Breast epithelium (tissue), 4 donors: ENCODE measurements at places on chromosomes 3 and 15. TPM values are rescaled to one million over a fixed set of nuclear protein-coding genes. Genes with fewer than 3 reads are reported as not detected.

FGD5 gene
- 28.2 TPM for total RNA-seq

CLDN11 gene
- 8.2 TPM for total RNA-seq

DUOXA2 gene
- total RNA-seq = not detected

SRGAP3 gene
- total RNA-seq = 19.0 TPM

GRK7 gene
- 0.33 TPM for total RNA-seq

MEX3B gene
- total RNA-seq = 2.2 TPM

CCR4 gene
- 0.44 TPM for total RNA-seq

C3orf52 gene
- total RNA-seq = 23.6 TPM

SYNPR gene
- not detected for total RNA-seq

GRCh38 chr3:11201251-11202019, 47.1 kb downstream of the HRH1 start:
- DNase-seq = no peak

DNA sequence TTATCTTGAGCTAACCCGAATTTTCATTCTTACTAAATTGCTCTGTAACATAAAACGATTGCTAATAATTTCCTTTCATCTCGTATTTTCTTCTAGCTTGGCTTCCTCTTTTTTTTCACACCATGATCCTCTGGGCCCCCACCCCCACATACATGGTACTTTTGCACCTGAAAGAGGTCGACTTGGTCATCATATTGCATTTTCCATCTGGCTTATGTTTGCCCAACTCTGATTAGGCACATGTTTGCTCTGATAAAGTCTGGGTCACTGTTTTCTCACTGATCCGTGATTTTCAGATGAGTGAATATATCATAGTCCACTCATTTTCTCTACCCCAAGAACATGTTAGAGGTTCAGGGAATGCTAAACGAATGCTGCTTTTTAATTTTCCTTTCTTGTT, 49.5 kb downstream of the ARRDC4 start:
- no peak for DNase-seq

DNA sequence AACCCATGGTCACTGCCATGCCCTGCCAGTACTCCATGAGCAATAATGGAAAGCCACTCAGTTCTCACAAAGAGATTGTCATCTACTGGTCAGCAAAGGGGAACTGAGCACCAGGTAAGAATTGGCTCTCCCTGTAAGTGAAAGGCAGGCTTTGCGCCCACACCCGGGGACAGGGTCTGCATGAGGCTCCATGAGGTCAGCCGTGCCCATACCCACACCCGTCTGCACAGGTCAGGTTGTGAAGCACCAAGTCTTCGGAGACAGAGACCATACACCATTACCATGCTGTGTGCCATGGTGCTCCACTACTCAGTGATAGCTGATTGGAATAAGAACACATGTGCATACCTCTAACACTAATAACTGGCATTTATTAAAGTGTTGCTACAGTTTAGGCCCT, 322.9 kb downstream of the EPHB1 start:
- DNase-seq = no peak

GRCh38 chr3:125594125-125594524, 1.2 kb downstream of the OSBPL11 start:
- no peak for DNase-seq

- no peak for DNase-seq
These were observed 39.6 kb upstream of the MAGEF1 start for GRCh38 chr3:184751204-184752040.

DNA sequence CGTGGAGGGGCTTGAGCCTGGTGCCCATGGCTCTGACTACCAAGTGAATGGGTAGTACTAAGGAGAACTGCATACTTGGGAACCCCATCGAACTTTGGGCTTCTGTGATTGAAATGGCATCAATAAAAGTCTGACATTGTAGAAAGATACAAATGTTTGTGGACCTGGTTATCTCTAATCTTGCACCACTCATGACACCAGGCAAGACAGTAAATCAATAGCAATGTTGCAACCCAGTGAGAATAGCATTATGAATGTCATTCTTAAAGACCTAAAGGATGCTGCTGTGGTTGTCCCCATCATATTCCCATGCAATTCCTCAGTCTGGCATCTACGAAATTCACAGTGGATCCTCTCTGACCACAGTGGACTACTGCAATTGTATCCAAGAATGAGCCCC, 233.6 kb upstream of the LYSMD4 start:
- no peak for DNase-seq

DNA sequence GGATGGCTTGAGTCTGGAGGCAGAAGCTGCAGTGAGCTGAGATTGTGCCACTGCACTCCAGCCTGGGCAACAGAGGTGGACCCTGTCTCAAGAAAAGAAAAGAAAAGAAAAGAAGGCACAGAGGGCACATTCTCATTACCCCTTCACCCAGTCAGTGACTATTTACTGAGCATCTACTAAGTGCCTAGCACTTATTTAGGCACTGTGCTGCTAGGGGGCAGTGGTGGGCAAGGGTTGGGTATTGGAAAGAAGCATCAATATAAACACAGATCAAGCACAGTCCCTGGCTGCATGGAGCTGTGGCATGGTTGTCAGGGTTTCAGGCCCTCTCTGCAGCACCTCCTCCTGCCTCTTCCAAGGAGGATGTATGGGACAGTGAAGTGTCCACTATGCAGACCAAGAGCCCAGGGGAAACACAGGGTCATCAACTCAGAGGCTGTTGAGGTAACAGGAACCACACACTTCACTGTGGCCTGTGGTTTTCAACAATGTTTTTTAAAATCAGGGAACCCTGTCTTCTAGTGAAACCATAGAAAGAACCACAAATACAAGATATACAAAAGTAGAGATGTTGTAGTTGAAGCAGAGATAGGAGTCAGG, 138.5 kb downstream of the RAB11A start:
- no peak for DNase-seq

DNA sequence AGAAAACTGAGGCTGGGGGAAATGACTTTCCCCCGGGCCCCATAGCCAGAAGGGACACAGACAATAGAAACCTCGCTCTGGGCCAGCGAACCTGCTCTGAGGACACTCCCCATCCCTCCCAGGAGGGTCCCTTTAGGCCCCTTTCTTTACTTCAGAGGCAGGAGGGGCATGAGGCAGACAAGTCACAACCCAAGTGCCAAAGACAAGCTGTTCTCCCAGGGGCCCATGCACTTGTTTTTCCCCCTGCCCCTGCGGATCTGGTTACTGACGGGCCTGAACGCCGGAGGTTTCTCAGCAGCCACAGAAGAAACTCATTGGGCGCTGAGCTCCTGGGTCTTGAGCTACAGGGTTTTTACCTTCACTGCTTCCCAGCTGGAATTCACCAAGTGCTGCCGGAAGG, 9.8 kb downstream of the PGPEP1L start:
- no peak for DNase-seq

- no peak for DNase-seq
These were observed at the start of gene DNAH1 for GRCh38 chr3:52315977-52316764. Gene DNAH1 (plus strand): TSS chr3:52316319. CDS start chr3:52322443, 6,124 bp downstream.

DNA sequence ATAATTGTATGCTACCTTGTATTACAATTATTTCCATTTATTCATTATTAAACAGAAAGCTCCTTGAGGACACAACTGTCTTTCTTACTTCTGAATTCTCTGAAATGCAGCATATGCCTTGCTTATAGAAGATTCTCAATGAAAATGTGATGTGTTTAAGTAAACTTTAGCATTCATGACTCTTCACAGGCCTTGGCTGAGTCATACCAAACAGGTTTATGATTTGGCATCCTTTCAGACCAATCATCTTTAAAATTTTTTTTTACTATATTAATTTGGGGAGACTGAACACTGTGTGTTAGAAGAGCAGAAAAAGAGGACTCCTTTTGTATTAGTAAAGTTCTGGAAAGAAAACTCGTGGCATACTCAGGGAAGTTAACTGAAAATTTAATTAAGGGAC, 6.4 kb upstream of the GALK2 start:
- DNase-seq = no peak

- DNase-seq = no peak
These were observed 106.9 kb upstream of the SLCO2A1 start for GRCh38 chr3:134136604-134137003.

DNA sequence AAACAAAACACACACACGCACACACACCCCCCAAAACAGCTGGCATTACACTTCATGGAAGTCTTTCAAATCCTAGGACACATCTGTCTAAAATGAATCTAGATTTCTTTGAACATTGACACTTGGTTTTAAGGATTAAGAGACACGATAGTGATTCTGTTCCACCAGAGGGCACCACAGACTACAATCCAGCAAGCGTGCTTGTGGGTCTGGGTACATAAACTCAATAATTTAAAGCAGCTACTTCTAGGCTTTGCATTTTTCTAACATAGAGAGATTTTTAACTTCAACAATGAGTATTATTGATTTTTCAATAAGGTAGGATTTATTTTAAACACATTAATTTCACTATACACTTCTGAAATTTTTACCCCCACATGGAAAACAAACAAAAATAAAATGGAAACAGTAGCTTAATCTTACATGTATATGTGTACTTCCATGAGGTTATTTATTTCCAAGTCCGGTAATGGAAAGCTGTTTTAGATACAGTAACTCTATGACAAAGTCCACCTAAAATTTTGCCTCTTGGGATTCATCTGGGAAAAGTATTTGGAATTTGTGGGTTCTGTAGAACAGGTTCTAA, 564.0 kb upstream of the TGFBR2 start:
- DNase-seq = peak; percentile 24

DNA sequence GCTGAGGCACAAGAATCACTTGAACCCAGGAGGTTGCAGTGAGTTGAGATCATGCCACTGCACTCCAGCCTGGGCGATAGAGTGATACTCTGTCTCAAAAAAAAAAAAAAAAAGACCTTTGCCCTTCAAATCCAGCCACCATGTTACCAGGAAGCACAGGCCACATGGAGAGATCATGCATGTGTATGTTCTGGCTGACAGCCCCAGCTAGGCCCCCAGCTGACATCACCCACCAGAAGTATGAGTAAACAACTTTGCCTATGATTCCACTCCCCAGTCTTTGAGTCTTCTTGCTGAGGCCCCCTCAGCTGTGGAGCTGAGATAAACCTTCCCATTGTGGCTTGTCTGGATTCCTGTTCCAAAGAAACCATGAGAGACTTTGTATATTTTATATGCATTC, 3.3 kb upstream of the ARIH2 start:
- no peak for DNase-seq

DNA sequence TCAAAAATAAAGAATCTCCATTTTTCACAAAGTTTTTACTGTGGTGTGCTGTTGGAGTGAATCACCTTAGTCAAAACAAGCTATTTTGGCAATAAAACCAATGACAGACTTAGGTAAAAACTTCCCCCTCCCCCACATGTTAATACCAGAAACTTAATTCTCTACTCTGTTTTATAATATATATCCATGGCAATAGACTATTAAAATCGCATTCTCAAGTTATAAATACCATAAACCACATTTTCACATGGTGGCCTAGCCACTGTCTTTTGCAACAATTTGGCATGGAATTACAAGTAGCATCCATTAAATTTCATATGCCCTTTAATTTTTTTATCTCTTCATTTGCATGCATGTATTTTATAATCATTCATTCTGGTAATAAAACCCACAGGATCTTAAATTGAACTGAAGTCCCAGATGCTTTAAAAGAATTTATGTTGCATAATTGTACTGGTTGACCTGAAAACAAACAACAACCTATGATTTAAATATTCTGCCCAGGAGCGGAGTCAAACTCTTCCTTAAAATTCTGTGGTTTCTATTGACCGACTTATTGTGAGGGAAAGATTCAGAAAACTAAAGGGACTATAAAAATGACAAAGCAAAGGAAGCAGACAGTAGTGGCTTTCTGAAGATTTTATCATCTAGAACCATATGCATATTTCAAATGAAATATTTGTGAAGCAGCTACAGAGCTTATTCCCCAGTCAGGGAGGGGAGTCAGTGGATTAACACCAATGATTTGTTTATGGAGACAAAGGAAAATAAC, 229.0 kb upstream of the TBL1XR1 start:
- DNase-seq = no peak

GRCh38 chr3:27641888-27642601, 80.1 kb downstream of the EOMES start:
- DNase-seq = no peak

- no peak for DNase-seq
These were observed 18.4 kb upstream of the TSEN2 start for GRCh38 chr3:12465836-12466225.
